ENCODE measurements at places on chromosomes 11 and 22. TPM values are rescaled to one million over a fixed set of nuclear protein-coding genes. Genes with fewer than 3 reads are reported as not detected.
A peak's percentile ranks its signal among the peaks of the same experiment; 100 is the strongest.

The FOLR2 gene
- total RNA-seq, result not detected

The C1QTNF5 gene
- total RNA-seq, result not detected

The GRAP2 gene
- 183 TPM for total RNA-seq

The GLYAT gene
- not detected for total RNA-seq

The APOL5 gene
- not detected for total RNA-seq

- H3K27ac ChIP-seq, result no peak overlapping the region
- H3K4me1 ChIP-seq, result no peaks in the 10 kb centered on the region
- no peaks in the 10 kb centered on the region for H3K36me3 ChIP-seq
- H3K4me3 ChIP-seq, result no peak overlapping the region
Observed at GRCh38 chr22:39575552-39575825, 4.9 kb downstream of the CACNA1I start.

DNA sequence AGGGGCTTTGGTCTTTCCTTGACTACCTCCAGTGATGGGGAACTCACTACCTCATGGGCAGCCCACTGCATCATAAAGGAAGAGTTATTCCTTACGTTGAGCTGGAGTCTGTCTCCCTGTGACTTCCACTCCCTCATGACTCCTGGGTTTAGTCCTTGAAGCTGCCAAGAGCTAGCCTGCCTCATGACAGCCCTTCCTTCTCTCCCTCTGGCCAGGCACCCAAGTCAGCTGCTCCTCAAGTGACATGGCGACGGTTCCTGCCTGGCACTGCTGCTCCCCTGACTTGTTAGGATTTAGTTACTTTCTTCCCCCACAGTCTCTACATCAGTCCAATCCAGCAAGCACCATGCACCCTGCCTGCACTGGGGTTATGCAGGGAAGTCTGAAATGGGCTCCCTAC lies 196.1 kb upstream of the TBCEL start:
- H3K27me3 ChIP-seq, result no peaks in the 10 kb centered on the region
- H3K4me1 ChIP-seq, result no peaks in the 10 kb centered on the region
- H3K27ac ChIP-seq, result no peak overlapping the region
- H3K4me3 ChIP-seq, result no peak overlapping the region
- no peaks in the 10 kb centered on the region for H3K36me3 ChIP-seq
- DNase-seq, result no peak

GRCh38 chr11:83612891-83613766 lies 327.0 kb upstream of the CCDC90B start:
- H3K36me3 ChIP-seq, result no peaks in the 10 kb centered on the region
- no peaks in the 10 kb centered on the region for H3K27me3 ChIP-seq
- no peak overlapping the region for H3K27ac ChIP-seq
- no peak overlapping the region for H3K4me3 ChIP-seq
- H3K4me1 ChIP-seq, result peaks cover 3% of the 10 kb centered on the region

- H3K36me3 ChIP-seq, result no peaks in the 10 kb centered on the region
- H3K27me3 ChIP-seq, result peaks cover 24% of the 10 kb centered on the region
- no peaks in the 10 kb centered on the region for H3K4me1 ChIP-seq
- H3K4me3 ChIP-seq, result no peak overlapping the region
- H3K27ac ChIP-seq, result no peak overlapping the region
Observed at GRCh38 chr11:33531743-33532181, 168.9 kb downstream of the C11orf91 start.

- no peak overlapping the region for H3K4me3 ChIP-seq
- no peak overlapping the region for H3K27ac ChIP-seq
- DNase-seq, result no peak
- H3K36me3 ChIP-seq, result no peaks in the 10 kb centered on the region
- no peaks in the 10 kb centered on the region for H3K4me1 ChIP-seq
- H3K27me3 ChIP-seq, result peaks cover 18% of the 10 kb centered on the region
Observed at GRCh38 chr11:70473186-70473872, 75.0 kb downstream of the CTTN start.

DNA sequence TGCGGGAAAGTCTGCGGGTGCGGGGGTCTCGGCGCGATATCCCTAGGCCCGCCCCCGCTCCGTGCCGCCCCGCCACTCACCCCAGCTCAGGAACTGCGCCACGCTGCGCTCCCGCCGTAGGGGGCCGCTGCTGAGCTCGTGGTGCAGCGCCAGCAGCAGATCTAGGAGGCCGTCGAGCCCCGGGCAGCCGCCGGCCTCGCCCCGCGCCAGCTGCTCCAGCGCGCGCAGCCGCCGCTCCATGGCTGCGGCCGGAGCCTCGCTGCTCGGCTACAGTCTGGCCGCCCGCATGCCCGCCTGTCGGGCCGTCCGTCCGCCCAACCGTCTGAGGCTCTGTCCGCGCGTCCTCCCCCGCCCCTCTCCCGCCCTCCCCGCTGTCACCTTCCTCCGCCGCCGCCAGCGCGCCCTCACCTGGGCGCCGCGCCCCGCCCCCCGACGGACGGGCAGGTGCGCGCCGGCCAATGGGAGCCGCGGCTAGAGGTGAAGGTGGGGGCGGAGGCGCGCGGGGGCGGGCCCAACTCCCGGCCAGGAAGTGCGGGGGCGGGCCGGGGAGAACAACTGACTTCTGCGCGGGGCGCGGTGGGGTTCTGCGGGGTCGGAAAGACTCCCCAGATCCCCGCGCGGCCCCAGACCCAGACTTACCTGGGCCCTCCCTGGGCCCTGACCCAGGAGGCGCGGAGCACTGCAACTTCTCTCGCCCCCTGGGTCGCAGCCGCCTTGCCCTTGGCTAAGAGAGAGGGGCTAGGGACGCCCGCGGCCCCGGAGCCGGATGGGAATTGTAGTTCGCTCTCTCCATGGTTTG lies at the start of gene CDC42BPG:
Gene CDC42BPG, minus strand, starts transcription at position 324 of the 799 bp plus-strand sequence. Its CDS starts 84 bp downstream, at position 240.
- DNase-seq, result peak; percentile 79
- H3K27ac ChIP-seq, result peak within 1 kb of the TSS; percentile 45
- H3K4me1 ChIP-seq, result peaks cover 35% of the 10 kb centered on the region
- H3K36me3 ChIP-seq, result no peaks in the 10 kb centered on the region
- no peaks in the 10 kb centered on the region for H3K27me3 ChIP-seq

GRCh38 chr11:86941077-86941870 lies 13.9 kb downstream of the FZD4 start:
- H3K36me3 ChIP-seq, result no peaks in the 10 kb centered on the region
- H3K27ac ChIP-seq, result no peak overlapping the region
- DNase-seq, result no peak
- no peak overlapping the region for H3K4me3 ChIP-seq

Data from activated CD8-positive, alpha-beta memory T cell treated with anti-CD3 and anti-CD28 coated beads, Interleukin-2, amount 10 ng/mL, durations not matched to agents 7 days and 5 days (primary cell).